ENCODE measurements at places on chromosomes 3 and 15. TPM values are rescaled to one million over a fixed set of nuclear protein-coding genes. Genes with fewer than 3 reads are reported as not detected.

FOXB1 gene
- total RNA-seq, result 0.39 TPM

ZPLD1 gene
- total RNA-seq, result not detected

NMB gene
- 3.5 TPM for total RNA-seq

RETNLB gene
- total RNA-seq, result not detected

ZNF609 gene
- total RNA-seq, result 24.7 TPM

EPHA3 gene
- 0.11 TPM for total RNA-seq

GNAT1 gene
- not detected for total RNA-seq

ISLR2 gene
- total RNA-seq, result not detected

CLRN1 gene
- total RNA-seq, result not detected

TSPAN3 gene
- total RNA-seq, result 206 TPM

SLC51B gene
- not detected for total RNA-seq

LYZL4 gene
- total RNA-seq, result 0.39 TPM

AMIGO3 gene
- total RNA-seq, result 3.3 TPM

SEMA6D gene
- total RNA-seq, result 37.7 TPM

EFCAB12 gene
- total RNA-seq, result under 0.01 TPM

MORC1 gene
- not detected for total RNA-seq

TP63 gene
- not detected for total RNA-seq

PSTPIP1 gene
- 0.39 TPM for total RNA-seq

PLA1A gene
- total RNA-seq, result 0.87 TPM

NOX5 gene
- 0.22 TPM for total RNA-seq

VIPR1 gene
- 0.33 TPM for total RNA-seq

CMTM8 gene
- not detected for total RNA-seq

CYP11A1 gene
- 1.6 TPM for total RNA-seq

PLSCR4 gene
- 11.0 TPM for total RNA-seq

ITGA11 gene
- 0.79 TPM for total RNA-seq

SACM1L gene
- total RNA-seq, result 30.4 TPM

HDC gene
- not detected for total RNA-seq

SEMA3G gene
- total RNA-seq, result not detected

ITIH4 gene
- total RNA-seq, result 6.7 TPM

OSBPL10 gene
- 138 TPM for total RNA-seq

KBTBD8 gene
- total RNA-seq, result 2.4 TPM

WDR49 gene
- not detected for total RNA-seq

SLC24A5 gene
- total RNA-seq, result not detected
